ENCODE measurements at places on chromosomes 12 and 14.

- no peak for DNase-seq
These were observed 21.1 kb upstream of the ADAM20 start for GRCh38 chr14:70555890-70556289.

GRCh38 chr14:97539884-97540283 is 742.7 kb downstream of the VRK1 start:
- no peak for DNase-seq

- DNase-seq = no peak
These were observed 345.9 kb upstream of the RGS6 start for GRCh38 chr14:71586131-71586897.

DNA sequence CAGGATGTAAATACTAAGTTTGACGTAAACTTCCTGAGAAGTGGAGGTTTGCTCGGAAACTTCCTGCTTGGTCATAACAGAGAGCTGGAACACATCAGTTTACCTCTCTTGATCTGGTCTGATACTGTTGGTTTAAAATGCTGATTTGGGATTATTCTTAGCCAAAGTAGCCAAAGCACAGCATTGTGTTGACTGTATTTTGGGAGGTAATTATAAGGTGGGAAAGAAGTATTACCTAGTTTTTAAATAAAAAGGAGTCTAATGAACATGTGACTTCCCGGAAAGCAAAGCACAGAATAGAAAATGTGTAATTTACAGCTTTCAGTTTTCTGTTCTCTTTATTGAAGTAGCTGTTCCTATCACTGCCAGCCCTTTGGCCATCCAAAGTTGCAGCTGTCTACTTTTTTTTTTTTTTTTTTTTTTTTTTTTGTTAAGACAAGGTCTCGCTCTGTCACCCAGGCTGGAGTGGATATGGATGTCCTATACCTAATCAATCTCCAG is 52.2 kb upstream of the SRP54 start:
- DNase-seq = no peak

GRCh38 chr14:69704319-69704718 is 62.6 kb upstream of the SRSF5 start:
- DNase-seq = no peak

- DNase-seq = no peak
These were observed 369.0 kb downstream of the DIO2 start for GRCh38 chr14:79842270-79842669.

DNA sequence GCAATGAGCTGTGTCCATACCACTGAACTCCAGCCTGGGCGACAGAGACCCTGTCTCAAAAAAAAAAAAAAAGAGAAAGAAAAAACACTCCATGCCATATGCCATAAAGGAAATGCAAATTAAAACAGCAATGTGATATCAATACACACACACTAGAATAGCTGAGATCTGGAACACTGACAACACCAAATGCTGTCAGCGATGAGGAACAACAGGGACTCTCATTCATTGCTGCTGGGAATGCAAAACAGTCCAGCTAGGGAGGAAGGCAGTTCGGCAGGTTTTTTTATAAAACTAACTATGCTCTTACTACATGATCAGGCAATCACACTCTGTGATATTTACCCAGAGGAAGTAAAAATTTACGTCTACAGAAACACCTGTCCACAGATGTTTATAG is 3.4 kb upstream of the ABCB9 start:
- DNase-seq = no peak

DNA sequence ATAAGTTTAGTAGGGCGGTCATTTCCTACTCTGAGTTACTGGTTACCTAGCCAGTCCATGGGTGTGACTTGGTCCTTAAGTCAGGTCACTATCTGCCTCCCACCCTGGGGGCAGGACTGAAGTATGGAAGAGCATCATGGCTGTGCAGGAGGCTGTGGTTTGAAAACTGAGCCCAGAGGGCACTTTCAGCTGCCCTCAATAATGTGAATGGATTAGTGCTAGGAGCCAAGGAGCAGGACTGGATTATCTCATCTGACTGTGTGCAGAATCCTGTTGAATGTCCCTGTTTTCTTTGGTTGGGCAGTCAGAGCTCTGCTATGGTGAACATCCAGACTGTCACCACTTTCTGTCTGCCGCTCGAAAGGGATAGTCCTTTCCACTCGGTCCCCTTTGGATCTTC is 1.6 kb downstream of the ATXN7L3B start:
- no peak for DNase-seq

DNA sequence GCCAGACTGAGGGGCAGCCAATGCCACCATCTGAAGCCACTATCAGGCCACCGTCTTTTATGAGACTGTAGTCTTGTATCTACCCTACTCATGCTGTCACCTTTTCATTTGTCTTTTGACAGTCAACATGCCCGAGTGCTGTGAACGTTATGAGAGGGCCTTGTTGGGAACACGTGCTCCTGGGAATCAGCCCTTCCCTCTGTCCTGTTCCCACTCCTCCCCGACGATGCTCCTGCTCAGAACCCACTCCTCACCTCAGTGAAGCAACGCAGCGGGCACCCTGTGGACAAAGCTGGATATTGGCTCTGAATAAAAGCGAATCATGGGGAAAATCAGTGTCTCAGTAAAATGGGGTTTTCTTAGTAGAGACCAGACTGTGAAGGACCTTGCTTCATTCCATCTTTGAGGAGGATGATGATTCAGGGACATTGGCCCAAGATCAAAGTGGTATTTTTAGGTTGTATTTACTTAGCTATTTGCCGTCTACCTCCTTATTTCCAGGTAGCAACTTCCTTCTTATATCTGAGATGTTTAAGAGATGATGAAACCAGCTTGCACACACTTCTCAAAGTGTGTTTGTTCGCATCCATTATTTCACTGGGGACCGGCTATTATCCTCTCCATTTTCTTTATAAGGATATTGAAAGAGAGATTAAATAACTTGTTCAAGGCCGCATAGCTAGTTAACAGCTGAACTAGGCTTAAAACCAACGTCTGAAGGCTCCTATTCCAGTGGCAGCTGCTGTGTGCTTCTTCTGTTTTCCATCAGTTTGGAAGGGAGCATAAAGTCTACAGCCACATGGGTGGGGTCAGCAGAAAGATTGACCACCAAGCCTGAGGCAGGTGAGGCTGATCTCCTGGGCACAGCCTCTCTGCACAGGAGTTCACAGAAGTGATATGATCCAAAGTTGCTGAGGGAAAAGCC is 43.9 kb upstream of the CTDSP2 start:
- DNase-seq = no peak

DNA sequence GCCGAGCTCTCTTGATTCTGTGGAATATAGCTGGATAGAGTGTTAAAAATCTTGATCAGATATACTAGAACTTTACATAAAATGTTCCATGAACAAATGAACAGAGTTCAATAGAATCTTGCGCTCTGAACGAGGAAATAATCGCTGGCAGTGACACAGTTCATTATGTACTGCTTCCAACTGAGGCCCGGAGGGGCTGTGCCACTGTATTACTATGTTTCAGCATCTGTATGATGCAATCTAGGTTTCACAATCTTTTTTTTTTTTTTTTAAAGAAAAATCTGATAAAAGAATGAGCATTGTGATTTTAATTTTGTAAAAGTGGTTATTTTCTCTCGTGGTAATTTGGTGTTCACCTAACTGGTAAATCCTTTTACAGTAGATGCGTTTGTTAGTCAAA is 77.2 kb downstream of the FERMT2 start:
- DNase-seq = no peak

DNA sequence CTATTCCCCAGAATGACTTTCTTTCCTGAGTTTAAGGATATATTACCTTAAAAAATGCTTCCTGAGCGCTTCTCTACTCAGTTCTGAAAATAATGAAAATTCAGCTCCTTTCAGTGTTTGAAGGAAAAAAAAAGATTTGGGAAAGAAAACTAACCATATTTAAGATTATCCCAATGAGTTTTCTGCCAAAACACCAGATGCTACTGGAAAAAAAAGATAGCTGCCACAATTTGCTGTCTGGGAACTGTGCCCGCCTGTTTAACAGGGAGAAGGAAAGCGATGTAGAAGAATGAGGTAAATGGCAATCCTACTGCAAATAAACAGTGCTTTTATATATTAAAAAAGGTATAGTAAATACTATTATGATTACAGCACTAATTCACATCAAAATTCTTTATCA is 367.6 kb upstream of the PRICKLE1 start:
- DNase-seq = no peak

GRCh38 chr12:2739832-2740641 is 54.7 kb upstream of the FKBP4 start:
- DNase-seq = no peak

DNA sequence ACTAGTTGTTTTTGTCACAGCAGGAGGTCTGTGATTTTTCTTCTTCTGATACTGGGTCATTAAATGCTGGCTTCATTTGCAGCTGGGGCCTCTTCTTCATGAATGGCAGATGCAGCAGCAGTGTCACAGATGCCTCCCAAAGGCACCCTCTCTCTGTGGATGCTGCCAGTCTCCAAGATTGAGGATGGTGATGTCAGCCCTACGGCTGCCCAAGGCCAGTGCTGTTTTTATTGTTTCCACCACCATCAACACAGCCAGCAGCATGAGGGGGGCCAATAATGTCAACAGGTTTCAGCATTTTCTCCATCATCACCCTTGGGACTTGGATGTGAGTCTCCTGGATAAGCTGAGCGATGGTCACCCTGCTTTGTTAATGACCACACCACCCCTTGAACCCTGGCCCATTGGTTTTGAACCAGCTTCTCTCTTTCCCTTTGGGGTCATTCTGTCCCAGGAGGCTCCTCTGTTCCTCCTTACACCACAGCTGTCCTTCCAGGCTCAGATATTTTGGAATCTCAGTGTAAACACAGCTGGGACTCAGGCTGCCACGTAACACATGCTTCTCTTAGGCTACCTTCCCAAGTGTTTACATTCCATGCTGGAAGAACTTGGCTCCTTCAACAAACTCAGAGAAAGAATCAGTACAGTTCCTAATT is 151.7 kb upstream of the DDHD1 start:
- no peak for DNase-seq

DNA sequence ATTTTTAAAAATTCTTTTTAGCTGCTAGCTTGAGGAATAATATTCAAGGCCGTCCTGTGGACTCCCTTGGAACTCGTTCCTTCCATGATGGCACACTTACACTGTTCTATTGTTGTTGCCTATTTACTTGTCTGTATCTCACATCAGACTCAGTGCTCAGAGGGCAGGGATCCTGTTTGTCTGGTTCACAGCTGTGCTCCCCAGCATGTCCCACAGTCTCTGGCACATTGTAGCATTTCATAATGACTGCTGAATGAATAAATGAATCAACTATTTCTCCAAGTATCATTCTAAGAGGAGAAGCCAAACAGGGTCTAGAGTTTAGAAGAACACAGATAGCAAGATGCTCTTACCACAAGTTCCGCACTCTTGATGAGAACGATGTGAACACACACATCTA is 48.0 kb downstream of the NTN4 start:
- DNase-seq = no peak

GRCh38 chr12:112121780-112122565 is 3.4 kb upstream of the TRAFD1 start:
- DNase-seq = no peak

GRCh38 chr12:94997061-94997460 is 6.4 kb downstream of the NDUFA12 start:
- no peak for DNase-seq

DNA sequence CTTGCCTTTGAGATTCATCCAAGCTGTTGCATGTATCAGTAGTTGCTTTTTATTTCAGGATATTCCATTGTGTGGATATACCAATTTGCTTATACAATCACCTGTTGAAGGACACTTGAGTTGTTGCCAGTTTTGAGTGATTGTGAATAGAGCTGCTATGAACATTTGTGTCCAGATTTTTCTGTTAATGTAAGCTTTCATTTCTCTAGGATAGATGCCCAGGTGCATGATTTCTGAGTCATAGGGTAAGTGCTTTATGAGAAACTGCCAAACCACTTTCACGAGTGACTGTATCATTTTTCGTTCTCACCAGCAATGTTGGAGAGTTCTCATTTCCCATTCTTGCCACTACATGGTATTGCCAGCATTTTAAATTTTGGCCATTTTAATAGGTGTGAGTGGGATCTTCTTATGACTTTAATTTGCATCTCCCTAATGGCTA is 434.6 kb upstream of the RGS6 start:
- DNase-seq = no peak

DNA sequence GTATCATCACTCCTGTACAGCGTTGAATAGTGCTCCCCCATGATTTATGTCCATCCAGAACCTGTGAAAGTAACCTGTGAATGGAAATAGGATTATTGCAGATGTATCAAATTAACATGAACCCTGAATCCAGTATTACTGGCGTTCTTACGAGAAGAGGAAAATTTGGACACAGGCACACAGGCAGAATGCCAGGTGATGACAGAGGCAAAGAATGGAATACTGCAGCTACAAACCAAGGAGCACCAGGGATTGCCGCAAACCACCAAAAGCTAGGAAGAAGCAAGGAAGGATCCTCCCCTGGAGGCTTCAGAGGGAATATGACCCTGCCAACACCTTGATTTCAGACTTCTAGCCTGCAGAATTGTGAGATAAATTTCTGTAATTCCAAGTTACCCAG is 113.5 kb upstream of the EGLN3 start:
- no peak for DNase-seq

- DNase-seq = no peak
These were observed 17.4 kb upstream of the DRAM1 start for GRCh38 chr12:101859664-101860607.

DNA sequence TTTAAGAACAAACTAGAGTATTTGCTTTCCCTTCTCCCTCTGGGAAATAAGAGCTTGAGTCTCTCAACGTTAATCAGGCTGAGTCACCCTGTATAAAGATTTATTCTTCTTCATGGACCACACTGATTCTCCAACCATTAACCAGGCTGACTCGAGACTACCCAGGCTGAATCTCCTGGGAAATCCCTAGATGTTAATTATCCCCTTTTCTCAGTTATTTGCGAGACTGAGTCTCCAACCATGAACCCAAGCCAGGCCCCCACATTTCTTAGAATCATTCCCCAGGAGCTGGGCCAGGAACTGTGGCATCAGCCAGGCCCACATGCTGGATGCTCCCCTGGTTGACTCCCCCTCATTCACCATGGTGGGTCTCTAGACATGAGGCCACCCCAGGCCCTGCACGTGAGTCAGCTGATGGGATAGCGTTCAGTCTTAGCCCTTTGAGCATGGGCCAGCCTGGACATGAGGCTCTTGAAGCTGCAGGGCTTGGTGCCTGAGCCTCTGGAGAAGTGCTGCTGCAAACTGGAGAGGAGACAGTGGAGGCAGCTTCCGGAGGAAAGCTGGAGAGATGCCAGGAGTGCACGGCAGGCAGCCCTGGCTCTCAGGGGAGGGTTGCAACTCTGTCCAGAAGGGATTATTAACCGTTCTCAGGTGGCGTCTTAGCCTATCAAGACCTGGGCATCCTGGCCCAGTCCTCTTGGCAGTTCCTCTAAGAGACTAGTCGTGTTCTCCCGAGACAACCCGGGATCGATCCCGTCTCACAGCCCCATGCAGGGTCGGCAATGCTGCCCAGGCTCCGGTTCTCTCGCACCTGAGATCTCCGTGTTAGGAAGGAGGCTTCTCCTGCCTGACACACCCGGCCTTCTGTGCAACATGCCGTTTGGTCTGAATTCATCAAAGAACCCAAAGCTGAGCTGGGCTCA is 296.6 kb downstream of the ADGRD1 start:
- no peak for DNase-seq

- no peak for DNase-seq
These were observed 41.8 kb downstream of the R3HDM2 start for GRCh38 chr12:57389033-57389432.
